Brain pericyte (primary cell): ENCODE measurements at places on chromosomes 5 and 9.

GRCh38 chr9:23307731-23308513 is 518.1 kb downstream of the ELAVL2 start:
- DNase-seq: no peak

DNA sequence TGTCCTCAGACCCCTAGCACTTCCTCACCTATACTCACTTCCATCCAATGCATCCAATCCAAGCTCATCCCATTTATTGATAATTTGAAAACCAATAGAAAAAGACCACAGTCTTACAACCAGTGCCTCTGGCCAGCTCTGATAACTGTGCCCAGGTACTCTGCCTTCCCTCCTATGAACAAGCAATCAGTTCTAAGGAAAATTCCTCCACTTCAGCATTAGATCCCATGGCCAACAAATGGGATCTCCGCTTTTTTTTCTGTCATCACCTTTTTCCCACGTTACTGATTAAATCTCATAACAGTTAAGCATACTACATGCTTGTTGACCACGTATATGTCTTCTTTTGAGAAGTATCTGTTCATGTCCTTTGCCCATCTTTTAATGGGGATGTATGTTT is 41.7 kb upstream of the GLIS3 start:
- DNase-seq: no peak

DNA sequence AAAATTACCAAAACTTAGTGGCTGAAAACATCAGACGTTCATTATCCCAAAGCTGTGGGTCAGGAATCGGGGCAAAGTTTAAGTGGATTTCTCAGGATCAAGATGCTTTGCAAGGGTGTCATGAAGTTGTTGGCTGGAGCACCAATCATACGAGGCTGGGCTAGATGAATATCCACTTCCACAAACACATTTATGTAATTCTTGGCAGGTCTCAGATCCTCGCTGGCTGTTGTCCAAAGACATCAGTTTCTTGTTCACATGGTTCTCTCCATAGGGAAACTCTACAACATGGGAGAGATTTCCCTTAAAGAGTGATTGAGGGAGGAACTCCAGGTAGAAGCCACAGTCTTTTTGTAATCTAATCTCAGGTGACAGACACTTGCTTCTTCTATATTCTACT is 20.2 kb upstream of the CCDC192 start:
- peak; percentile 73 for DNase-seq

DNA sequence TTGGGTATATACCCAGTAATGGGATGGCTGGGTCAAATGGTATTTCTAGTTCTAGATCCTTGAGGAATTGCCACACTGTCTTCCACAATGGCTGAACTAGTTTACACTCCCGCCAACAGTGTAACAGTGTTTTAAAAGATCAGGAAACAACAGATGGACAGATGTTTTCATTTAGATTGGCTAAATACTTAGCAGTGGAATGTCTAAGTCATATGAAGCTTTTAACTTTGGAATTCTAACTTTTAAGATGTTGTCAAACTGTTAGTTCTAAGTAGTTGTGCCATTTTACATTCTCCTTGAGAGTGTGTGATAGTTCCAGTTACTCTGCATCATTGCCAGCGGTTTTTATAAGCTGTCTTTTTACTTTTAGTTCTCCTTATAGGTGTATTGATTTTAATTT is 688.8 kb downstream of the SEMA5A start:
- DNase-seq: no peak

DNA sequence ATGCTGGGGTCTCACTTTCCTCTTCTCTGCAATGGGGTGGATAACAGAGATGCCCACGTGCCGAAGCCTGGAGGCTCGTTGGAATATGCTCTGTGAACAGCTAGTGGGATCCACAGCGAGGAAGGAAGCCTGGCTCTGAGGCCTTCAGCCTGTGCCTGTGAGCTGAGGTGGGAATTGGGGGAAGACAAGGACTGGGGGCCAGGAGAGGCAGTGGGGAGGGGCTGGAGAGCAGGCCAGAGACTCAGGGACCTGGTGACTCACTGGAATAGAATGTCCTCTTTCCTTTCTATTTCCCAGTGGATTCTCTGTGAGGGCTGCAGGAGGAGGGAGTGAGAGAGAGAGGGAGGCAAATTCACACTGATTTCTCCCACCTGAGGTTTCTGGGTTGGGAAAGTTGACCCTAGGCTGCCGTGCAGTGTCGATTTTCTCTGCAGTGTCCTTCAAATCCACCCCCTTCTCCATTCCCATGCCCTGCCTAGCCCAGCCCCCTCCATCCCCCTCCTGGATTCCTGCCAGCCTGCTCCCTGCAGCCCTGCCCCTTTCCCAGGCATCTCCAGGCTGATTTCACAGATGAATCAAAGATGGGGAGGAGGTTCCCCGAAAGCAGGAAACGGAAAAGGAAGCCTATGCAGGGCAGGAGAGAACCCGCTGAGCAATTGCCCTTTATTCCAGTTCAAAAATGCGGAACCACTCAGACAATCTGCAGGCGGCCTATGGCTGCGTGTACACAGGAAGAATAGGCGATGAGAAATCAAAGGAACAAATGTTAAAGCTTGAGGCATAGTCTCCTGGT is 1.4 kb upstream of the SPAAR start:
- DNase-seq: peak; percentile 66

DNA sequence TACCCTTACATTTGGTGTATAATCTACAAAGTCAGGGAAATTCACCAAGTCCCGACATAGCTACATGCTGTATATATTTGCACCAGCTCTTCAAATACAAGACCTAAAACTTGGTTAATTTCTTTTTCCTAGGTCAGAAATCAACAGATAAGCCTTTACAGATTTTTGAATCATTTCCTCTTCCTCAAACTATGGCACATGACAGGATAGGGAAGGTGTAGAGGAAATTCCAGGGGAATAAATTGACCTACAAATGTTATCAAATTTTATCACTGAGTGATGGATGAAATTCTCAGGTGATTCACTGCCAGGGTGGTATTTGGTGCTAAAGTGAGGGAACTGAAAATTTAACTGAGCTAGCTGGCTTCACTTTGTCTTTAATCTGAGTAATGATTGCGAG is 360.0 kb downstream of the BNC2 start:
- DNase-seq: no peak

DNA sequence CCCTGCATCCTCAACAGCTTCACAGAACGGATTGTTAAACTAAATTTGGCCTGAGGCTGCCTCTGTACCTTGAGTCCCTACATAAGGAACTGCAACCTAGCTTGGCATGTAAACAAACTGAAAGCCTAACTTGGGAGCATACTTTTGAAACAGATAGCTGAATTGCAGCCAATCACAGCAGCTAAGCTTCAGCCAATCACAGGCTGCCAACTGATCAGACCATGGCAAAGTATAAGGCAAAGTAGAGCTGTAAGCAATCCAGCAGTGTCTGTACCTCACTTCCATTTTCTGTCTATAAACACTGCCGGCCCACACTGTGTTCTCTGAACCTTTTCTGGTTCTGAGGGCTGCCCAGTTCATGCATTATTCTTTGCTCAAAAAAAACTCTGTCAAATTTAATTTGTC is 8.9 kb upstream of the ZNF483 start:
- DNase-seq: no peak

GRCh38 chr5:123659495-123659894 is 147.5 kb downstream of the CSNK1G3 start:
- DNase-seq: no peak

DNA sequence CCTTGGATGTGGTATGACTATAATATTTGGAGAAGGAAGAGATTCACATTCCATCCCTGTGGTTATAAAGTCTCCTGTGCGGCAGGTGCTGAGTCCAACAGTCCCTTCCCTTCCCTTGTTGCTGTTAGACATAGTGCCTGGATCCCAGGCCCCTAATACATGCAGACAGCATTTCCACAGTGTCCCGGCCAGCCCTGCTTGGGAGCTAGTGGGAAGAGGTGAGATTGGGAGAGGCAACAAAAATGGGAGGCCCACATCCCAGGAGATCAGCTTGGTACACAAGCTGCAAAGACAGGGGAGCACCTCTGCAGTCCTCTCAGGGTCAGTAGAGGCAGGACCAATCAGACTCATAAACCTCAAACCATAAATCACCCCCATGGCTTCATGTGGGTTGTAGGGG is 3.3 kb upstream of the NEURL1B start:
- DNase-seq: no peak

DNA sequence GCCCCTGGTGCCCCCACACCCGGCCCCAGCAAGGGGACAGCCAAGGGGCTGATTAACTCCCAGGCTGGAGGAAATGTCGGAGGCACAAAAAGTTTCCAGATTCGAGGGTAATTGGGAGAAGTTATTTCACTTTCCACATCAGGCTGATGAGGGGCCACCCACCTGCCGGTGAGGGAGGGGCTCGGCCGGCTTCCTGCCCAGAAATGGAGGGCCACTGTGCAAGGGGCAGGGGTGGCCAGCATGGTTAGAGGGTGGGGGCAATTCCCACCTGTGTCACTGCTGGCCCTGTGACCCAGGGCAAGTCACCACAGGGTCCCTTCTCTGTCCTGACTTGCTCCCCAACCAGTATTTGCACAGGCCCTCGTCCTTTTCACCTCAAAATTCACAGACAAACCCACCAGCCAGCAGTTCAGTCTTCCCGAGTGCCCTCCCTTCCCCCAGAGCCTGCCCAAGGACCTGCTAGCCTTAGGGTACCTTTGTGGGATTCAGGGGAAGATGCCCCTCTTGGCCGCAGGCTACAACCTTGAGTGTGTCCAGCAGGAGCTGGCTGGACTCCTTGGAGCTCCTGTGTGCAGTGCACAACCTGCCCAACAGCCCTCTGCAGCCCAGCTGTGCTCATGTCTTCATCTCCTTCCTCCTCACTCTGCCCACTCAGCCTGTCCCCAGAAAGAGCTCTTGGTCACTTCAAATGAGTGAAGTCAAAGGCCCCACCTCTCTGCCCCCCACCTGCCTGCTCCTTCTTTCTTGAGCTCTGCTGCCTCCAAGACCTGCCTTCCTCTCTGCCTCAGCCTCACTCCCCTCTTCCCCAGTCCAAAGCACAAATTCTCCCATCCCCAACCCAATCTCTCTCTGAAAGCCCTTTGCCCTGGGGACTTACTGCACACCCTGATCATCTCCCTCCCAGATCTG is 130.5 kb downstream of the BARX1 start:
- no peak for DNase-seq

- DNase-seq: no peak
Measured at GRCh38 chr9:17004500-17004899, 130.3 kb upstream of the CNTLN start.

GRCh38 chr9:101138509-101138908 is 110.0 kb downstream of the PLPPR1 start:
- no peak for DNase-seq

- DNase-seq: peak; percentile 30
Measured at GRCh38 chr5:15550502-15551112, 50.6 kb downstream of the FBXL7 start.

GRCh38 chr9:36881743-36882441 is 152.2 kb downstream of the PAX5 start:
- no peak for DNase-seq

DNA sequence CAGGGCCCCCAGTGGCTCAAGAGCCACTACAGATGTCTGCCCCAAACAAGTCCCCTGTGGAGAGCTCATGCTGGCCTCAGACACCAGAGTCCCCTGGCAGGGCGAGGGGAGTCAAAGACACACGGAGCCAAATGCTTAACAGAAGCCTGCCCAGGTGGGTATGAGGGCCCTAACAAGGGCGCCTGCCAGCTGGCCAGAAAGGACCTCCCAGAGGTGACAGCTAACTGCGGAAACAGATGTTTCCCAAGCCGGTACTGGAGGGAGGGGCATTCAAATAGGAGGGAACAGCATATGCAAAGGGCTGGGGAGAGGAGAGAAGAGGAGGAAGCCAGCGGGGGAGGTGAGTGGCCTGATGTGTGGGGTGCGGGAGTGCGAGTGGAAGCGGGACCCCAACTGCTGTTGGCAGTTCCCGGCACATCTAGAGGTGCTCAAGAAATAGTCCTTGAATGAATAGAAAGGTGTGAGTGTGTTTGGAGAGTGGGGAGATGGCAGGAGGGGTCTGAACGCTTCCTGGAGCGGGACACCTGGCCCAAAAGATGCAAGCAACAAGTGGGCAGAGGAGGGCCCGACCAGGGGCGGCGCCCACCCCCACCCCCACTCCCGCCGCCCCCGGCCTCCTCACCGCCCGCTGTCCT is 824 bp downstream of the MXD3 start:
- DNase-seq: no peak

- DNase-seq: no peak
Measured at GRCh38 chr5:179310439-179311090, 34.7 kb downstream of the ADAMTS2 start.

- no peak for DNase-seq
Measured at GRCh38 chr5:147377682-147378081, 132.2 kb downstream of the DPYSL3 start.

DNA sequence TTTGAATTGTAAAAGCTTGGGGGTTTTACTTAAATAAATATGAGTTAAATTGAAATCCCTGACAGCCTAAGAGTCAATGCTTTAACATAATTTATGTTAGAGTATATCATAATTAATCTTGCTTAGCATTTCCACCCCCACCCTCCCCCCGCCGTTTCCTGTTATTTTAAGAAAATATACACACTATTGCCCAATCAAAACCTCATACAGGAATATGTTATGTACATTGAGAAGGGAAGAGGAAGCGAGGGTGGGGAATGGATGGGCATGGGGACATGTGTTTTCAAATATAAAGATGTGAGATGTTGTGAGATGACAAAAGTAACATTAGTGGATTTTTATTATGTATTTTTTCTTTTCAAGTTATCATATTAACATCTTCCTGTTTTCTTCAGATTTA is 561.1 kb upstream of the MEF2C start:
- no peak for DNase-seq

DNA sequence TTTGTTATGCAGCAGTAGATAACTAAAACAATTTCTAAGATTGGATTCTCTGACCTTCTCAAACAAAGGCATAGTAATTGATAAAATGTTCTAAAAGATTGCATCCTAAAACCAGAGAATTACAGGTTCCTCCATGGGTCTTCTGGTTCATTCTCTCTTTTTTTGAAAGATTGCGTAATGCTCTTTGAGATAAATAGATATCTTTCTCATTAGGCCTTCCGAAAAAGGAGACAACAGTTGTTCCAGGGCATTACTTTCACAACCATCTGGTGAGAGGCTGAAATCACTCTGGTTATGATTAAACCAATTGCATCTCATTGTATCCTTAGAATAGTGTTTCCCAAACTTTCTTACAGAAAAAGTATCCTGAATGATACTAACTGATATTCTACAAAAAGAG is 174.7 kb upstream of the NREP start:
- DNase-seq: no peak

DNA sequence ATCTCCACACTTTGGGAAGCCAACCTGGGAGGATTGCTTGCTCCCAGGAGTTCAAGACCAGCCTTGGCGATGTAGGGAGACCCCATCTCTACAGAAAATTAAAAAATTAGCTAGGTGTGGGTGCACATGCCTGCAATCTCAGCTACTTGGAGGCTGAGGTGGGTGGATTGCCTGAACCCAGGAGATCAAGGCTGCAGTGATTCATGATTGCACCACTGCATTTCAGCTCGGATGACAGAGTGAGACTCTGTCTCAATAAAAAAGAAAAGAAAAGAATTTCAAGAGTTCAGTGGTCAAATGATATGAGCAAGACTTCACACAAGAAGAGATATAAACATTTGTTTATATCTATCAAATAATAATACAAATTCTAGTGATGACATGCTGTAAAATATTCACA is 23.0 kb upstream of the MTAP start:
- no peak for DNase-seq

GRCh38 chr5:132820162-132820754 is 7.2 kb downstream of the SOWAHA start:
- DNase-seq: peak; percentile 67

GRCh38 chr5:141992349-141992963 is 20.4 kb downstream of the GNPDA1 start:
- no peak for DNase-seq
